ENCODE measurements at places on chromosomes 7 and 10. TPM values are rescaled to one million over a fixed set of nuclear protein-coding genes. Genes with fewer than 3 reads are reported as not detected.

- no peak for DNase-seq
Measured at GRCh38 chr7:4794591-4795350, 19.3 kb downstream of the AP5Z1 start.

DNA sequence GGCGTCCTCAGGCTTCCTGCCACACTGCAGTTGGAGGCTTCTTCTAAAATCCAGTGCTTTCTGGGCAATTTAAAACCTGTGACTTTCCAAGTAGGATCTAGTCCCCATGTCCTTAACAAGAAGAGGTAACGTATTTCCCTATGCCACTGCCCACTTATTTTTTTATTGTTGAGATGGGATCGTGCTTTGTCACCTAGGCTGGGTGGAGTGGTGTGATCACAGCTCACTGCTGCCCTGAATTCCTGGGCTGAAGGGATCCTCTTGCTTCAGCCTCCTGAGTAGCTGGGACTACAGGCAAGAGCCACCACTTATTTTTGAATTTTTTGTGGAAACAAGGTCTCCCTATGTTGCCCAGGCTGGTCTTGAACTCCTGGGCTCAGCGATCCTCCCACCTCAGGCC, 63.4 kb downstream of the DAGLB start:
- no peak for DNase-seq

GRCh38 chr10:60140651-60141632, 234.6 kb upstream of the CCDC6 start:
- DNase-seq, result peak; percentile 34

DNA sequence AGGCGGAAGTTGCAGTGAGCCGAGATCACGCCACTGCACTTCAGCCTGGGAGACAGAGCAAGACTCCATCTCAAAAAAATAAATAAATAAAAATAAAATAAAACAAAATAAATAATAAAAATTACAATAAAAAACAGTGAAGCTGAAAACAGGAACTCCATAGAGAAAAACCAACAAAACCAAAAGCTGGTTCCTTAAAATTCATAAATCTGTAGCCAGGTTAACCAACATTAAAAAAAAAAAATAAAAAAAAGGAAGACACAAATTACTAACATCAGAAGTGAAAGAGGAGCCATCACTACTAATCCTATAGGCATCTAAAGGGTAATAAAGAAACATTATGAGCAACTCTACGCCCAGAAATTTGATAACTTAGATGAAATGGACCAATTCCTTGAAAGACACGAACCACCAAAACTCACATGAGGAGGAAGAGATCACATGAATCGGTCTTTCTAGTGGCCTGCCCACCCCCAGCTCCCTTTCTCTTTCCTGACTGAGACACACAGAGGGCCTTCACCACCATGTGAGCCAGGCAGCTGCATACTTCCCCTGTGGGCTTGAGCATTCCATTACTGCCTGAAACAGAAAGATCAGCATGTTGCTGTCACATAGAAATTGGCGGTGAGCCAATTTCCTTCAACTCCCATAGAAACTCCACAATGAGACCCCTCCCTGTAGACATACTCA, 208.7 kb downstream of the MAD1L1 start:
- no peak for DNase-seq

DNA sequence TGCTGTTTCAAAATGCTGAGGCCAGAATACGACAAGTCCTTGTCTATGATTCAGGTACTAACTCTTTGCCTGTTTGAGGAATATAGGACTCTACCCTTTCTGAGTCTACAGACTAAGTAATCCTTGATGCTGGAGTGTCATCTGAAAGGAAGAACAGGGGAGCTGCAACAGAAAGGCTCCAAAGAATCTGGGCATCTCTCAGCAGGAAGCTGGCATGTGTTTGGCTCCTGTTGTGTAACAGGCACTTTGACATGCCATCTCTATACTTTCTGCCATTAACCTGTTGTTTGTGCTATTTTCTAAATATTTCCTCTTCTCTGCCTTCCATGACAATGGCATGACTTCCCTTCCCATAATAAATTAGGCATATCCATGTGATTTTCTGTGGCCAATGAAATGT, 409.5 kb downstream of the ADRA2A start:
- DNase-seq, result no peak

GRCh38 chr10:75403939-75404814, 2.6 kb upstream of the ZNF503 start:
- peak; percentile 26 for DNase-seq

- no peak for DNase-seq
Measured at GRCh38 chr7:39560408-39560807, 5.8 kb upstream of the YAE1 start.

DNA sequence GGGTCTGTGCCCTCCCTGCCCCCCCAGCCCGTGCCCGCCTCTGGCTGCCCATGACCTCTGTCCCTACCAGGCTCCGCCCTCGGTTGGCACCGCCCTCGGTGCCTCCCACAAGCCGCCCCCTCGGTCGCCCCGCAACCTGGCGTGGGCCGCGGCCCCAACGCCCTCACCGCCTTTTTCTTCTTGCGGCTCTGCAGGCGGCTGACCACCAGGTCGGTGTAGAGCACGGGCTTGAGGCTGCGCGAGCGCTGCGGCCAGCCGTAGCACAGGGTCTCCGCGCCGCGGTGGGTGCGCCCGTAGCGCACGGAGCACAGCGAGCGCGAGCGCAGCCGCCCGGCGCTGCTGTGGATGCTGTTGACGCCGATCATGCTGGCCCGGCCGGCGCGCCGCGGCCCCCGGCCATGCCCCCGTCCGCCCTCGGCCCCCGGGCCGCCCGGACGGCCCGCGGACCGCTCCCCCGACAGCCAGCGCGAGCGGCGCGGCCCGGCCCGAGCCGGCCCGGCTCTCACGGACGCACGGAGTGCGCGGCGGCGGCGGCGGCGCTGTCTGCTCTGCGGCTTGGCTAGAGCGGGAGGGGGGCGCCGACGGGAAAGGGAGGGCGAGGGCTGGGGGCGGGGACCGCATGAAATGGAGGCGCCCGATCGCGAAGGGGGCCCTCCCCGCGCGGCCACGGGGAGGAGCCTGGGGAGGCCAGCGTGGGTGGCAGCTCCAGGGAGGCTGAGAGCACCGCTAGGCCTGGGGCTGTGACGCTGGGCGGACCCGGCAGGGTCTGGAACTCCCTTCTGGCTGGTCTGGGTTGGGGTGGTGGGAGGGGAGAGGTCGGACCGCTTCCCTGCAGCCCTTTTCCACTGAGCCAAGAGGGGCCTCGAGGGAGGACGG, 9.6 kb downstream of the PSD start:
- DNase-seq, result no peak

DNA sequence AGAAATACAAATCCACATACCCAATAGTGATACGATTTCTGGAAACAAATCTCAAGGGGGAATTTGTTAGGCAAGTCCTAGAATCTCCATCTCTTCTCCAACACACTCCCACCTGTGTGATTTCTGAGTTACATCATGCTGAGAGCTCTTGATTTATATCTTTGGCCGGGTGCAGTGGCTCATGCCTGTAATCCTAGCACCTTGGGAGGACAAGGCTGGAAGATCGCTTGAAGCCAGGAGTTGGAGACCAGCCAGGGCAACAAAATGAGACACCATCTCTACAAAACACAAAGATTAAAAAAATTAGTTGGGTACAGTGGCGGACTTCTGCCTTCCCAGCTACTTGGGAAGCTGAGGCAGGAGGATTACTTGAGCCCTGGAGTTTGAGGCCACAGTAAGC, 1.5 kb upstream of the MTPN start:
- DNase-seq, result no peak

DNA sequence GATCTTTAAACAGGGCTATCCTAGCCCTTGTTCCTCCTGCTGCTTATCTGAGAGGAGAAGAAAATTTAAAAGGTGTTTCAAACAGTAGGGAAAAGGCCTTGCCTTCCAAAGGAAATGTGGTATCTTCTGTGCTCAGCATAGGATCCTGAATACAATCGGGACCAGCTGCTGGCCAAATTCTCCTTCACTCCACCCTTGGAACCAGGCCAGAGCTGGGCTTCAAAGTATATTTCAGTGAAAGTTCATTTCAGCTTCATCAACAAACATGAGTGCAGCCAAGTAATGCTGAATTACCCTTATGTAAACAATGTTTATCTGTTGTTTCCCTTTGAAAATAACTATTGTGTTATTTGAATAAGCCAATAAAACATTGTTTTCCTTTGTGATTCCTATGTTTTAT, 146.5 kb upstream of the MEOX2 start:
- DNase-seq, result peak; percentile 60

DNA sequence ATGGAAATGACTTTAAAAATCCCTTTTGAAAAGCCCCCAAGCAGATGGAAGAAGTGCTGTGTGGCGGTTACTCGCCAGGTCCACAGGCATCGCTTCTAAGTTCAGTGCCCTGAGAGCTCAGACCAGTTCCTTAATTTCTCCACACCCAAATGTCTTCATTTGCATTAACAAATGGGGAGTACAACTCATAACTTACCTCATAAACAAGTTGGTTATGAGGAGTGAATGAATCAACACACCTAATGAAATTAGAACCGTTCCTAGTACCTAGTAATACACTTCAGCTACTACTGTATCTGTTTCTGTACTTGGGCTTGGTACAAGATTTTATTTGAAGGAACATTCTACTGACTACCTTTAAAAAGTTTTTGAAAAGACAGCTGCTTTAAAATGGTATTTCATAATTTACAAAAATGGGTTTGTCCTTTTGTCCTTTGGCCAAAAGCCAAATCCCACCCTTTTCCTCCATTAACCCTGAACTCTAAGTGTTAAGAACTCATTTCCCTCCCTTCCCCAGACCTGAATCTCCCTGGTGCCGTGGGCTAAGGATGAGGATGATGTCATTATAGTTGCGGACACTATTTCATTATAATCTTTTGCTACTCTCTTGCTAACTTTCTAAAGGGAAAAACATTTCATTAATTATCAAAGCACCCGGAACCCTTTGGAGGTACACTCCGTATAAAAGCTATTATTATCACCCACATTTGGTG, 221.5 kb upstream of the CELF2 start:
- no peak for DNase-seq

GRCh38 chr7:37511915-37512314, 63.3 kb upstream of the ELMO1 start:
- no peak for DNase-seq

DNA sequence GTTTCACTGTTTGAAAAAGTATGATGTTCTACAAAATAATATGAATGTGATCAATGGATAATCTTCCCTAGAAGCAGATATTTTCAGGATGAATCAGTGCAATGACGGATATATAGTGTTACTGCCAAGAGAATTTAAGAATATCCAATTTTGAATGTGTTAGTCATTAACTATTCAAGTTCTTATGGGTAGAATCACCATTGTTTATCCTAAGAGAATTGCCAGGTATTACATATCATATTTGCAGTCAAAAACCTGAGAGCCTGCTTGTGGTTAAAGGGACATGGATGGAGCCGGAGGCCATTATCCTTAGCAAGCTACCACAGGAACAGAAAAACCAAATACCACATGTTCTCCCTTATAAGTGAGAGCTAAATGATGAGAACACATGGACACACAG, 26.9 kb downstream of the AHR start:
- no peak for DNase-seq

- DNase-seq, result no peak
Measured at GRCh38 chr7:147492606-147493005, 1098.0 kb upstream of the C7orf33 start.

DNA sequence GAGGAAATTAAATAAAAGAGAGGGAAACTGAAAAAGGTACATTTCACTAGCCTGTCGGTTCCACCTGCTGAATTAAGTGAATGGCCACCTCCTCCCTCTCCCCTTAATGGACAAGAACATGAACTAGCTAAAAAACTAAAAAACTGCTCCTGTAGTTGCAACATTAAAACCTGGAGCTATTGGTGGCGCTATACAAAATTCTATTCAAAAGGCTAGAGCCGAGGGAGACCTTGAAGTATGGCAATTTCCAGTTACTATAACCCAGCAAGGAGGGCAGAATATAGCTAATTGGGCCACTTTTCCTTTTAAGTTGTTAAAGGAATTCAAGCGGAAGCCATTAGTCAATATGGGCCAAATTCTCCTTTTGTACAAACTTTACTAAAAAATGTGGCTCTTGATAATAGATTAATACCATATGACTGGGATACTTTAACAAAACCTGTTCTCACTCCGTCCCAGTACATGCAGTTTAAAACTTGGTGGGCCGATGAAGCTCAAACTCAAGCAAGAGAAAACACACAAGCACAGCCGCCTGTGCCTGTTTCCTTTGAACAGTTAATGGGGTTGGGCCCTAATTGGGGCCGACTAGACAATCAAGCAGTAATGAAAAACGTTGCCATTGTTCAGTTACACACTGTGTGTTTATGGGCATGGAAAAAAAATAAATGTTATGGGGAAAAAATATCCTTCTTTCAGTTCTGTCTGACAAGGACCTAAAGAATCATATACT, 6.5 kb upstream of the CHST3 start:
- no peak for DNase-seq

DNA sequence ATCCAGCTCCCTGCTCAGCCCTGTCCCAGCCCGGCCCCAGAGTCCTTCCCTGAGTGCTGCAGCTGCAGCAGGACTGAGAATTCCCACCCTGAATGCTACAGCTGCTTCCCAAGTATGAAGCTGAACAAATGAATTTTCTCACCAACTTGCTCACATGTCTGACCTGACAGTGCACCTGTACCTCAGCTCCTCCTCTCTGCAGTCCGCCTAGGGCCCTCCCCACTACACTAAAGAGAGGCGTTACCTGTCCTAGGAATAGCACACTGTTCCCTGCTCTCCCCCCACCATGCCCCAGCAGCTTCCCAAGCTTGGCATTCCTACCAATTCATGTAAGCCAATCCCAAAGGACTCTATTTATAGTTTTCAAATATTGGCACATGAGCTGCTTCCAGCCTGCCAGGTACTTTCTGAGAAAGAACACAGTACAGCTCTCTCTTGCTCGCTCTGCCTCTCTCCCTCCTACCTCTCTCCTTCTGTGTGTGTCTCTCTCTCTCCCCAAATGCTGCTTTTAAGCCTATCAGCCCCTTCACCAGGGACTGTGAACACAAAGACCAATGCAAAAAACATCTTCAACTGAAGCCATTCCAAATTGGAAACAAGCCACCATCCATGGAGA, 400.1 kb downstream of the TNS3 start:
- DNase-seq, result no peak

The RASSF4 gene
- 87.0 TPM for total RNA-seq

The MMS19 gene
- total RNA-seq, result 46.8 TPM

The KCNH2 gene
- 83.2 TPM for total RNA-seq

The PLPP4 gene
- total RNA-seq, result not detected

The PROSER2 gene
- total RNA-seq, result 0.76 TPM

The FAM25G gene
- total RNA-seq, result not detected

The AQP1 gene
- 237 TPM for total RNA-seq
